ENCODE measurements at places on chromosomes 2 and 18.

- no peak for DNase-seq
Measured at GRCh38 chr18:48845174-48845573, 105.6 kb downstream of the SMAD7 start.

GRCh38 chr2:13611939-13612338 lies 895.2 kb downstream of the TRIB2 start:
- no peak for DNase-seq

GRCh38 chr2:183105402-183106134 lies 18.7 kb upstream of the NUP35 start:
- no peak for DNase-seq

DNA sequence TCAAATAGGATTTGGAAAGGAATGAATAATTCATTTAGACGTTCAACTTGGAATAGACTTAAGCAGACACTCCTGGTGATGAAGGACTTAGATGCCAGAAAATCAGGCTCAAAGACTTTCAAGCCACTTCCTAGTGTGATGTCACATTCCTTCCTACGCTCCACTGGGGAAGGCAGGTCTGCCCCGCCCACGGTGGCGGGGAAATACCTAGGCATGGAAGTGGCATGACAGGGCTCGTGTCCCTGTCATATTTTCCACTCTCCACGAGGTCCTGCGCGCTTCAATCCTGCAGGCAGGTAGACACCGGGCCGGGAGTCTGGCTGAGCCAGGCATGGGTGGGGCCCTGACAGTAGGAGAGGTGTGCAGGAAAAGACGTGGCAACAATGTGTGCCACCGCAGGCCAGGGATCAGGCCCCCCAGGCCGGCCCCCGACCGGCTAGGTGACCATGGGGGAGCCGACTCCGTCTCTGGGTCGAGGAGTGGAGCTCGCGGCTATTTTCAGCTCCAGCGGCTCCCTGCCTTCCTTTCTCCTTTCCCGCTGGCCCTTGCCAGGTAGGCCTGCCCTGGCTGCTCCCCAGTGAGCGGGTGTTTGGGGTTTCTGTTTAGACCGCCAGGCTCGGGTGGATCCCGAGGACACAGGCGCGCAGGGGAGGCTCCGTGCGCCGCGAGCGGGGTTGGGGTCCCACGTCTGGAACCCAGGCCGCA lies at the start of gene IL1RL2:
Gene IL1RL2, plus strand, starts transcription at position 233 of the 705 bp plus-strand sequence. CDS start 845 bp downstream, outside the sequence.
- no peak for DNase-seq

GRCh38 chr2:46382331-46383112 lies 85.3 kb downstream of the EPAS1 start:
- DNase-seq, result no peak

- DNase-seq, result no peak
Measured at GRCh38 chr18:26134107-26134506, 438 bp downstream of the PSMA8 start.

GRCh38 chr2:226656367-226656766 lies 143.3 kb downstream of the IRS1 start:
- no peak for DNase-seq

- no peak for DNase-seq
Measured at GRCh38 chr2:241029599-241030332, 31.3 kb downstream of the SNED1 start.

- DNase-seq, result no peak
Measured at GRCh38 chr2:8328217-8328616, 353.6 kb upstream of the ID2 start.

GRCh38 chr2:189570570-189571031 lies 10.0 kb downstream of the SLC40A1 start:
- DNase-seq, result no peak

DNA sequence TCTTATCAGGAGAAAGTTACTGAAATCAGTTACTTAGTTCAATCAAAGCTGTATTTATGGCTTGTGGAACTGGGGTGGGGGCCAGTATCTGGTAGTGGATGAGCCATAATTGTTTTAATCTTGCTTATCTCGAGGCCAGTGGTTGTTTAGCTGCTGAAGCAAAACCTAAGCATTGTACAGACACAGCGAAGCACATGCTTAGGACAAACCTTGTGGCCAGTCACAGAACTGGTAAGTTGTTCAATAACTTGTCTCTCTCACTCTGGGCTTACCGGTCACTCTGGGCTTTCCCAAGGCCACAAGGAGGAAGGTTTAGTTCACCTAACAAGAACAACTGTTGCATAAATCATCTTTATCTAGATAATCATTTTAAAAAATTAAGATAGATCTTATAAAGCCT lies 296.6 kb upstream of the NETO1 start:
- no peak for DNase-seq

GRCh38 chr2:109246616-109247015 lies 117.6 kb downstream of the SH3RF3 start:
- DNase-seq, result no peak

DNA sequence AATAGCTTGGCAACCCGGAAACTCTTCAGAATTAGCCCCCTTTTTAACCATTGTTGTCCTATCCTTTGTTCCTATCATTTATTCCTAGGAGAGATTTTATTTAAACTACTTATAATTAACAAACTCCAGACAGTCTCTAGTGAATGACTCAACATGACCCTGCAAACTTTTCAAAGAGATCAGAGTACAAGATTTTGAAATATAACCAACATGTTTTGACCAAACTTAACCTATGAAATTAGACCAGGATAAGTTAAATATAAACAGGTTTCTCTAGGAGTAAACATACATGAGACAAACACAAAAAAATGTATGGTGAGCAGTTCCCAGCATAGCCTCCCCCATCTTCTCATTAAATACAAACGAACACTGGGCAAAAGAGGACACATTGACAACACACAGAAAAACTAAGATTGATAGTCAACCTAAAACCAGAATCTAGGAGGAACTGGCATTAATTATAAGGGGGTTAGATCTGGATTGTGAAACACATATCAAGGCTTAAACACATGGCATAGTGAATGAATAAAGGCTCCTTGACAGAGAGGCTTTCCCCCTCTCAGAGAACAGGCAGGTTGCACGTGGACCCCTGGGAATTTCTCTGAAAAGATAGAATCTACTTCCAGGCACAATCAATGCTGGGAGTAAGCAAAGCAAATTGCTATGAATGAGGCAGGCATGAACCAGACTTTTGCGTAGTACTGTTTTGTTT lies 284.1 kb downstream of the IRS1 start:
- no peak for DNase-seq

- DNase-seq, result no peak
Measured at GRCh38 chr2:7348761-7349160, 431.5 kb downstream of the RNF144A start.

GRCh38 chr18:68769461-68769860 lies 28.4 kb upstream of the CCDC102B start:
- no peak for DNase-seq

DNA sequence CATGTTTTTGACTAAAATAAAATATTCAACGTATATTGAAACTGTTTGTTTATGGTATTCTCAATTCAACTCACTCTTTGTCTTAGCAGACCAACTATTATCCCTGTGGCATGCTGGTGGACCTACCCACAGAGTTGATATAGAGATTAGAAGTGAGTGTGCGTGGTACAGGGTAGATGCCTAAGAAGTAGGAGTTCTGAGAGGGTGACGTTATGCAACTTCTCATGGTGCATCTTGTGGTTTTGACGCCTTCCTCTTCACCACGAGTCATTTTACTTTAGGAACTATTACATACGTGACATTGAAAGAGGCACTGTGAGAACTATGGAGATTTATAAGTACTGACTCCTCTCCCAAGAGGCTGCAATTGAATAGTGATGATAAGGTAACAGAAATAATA lies 26.6 kb upstream of the NAPG start:
- DNase-seq, result no peak

DNA sequence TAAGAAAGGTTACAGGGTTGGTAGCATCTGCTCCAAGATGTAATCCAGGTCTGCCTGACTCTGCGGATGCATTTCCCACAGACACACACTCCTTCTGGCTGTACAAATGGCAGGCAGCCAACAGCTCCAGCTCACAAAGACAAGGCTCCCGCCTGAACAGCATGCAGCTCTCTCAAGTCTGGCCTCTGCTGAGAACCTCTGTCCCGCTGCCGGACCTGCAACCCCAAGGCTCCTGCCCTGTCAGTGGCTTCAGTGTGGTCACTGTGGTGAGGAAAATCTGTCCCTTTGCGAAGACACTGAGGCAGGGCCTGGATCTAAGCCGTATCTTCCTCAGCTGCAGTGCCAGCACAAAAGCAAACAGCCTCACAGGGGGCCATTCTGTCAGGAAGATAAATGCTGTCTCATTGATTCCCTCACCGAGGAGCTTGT lies 469.3 kb upstream of the MEX3C start:
- no peak for DNase-seq

DNA sequence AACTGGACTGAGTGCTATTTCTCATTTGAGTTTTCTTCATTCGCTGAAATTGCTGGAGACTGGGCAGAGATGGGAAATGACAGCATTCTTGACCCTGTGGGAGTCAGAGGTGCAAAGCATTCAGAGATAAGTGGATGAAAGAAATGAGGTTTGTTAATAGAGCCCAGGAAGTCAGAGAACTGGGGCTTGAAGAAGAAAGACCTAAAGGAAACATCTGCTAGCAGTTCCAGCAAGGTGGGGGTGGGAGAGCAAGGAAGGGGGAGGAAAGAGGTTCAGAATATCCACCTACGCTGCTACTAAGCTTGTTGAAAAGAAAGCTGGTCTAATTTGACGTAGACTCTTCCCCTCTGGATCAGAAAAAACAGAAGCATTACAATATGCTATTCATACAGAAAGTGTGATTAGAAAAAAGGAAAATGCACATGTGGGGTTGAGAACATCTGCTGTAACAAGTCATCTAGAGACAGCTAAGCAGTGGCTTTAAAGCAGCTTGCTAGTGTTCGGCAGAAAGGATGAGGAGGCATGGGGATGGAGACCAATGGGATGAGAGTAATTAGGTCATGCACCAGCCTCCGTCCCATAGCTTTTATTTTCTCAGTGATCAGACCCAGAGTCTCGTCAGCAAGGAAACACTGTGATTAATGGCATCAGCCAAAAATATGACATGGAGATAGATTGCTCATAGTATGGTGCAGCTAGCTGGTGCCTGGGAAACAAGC lies 29.7 kb downstream of the NAB1 start:
- DNase-seq, result no peak

DNA sequence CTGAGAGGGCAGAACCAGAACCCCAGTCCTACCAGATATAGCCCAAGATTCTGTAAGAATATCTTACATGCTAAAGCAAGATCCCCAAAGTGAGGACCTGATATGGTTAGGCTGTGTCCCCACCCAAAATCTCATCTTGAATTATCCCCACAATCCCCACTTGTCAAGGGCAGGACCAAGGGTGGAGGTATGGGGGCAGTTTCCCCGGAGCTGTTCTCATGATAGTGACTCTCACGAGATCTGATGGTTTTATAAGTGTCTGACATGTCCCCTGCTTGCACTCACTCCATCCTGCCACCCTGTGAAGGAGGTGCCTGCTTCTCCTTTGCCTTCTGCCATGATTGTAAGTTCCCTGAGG lies 19.9 kb downstream of the TTC32 start:
- DNase-seq, result no peak

DNA sequence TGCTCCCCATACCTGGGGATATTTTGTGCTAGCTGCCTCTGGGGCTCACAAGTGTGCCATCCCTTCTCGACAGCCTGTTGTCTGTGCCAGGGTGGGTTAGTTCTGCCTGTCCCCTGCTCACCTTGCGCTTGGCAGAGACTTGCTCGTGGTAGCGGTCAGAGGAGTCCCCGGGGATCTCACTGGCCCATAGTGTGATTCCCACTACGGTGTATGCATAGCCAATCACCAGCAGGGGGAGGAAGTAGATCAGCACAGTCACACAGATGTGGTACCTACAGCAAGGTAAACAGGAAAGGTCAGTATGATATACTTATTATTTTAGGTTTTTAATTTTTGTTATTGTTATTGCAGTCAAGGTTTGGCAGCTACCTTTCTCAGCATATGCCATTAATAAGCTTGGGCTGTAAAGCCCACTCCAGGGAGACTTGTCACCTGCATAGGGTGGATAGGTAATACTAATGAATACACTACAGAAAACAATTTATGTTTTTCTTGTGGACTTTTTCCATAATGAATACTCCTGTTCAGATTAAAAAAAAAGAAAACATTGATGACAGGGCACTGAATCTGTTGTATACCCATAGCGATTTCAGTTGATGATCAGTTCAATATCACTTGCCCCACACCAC lies 95.2 kb downstream of the POLE4 start:
- DNase-seq, result no peak

DNA sequence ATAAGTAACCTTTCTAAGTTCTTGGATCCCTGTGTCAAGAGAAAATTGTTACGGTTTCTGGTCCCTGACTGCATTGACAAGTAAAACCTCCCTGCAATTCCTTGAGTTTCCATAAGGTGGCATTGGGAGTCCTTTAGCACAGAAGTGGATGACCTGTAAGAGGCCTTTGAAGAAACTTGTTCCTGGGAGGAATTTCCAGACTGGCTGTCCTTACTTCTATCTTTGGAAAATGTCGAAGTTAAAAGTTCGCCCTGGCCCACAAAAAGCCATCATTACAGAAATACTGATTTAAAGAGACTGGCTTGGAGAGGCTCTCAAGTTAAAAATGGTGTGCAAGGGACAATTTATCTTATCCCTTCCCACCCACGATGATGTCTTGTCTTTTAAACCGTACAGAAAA lies 218.4 kb downstream of the CDH20 start:
- no peak for DNase-seq

- DNase-seq, result no peak
Measured at GRCh38 chr2:148338541-148338940, 306.0 kb upstream of the EPC2 start.

DNA sequence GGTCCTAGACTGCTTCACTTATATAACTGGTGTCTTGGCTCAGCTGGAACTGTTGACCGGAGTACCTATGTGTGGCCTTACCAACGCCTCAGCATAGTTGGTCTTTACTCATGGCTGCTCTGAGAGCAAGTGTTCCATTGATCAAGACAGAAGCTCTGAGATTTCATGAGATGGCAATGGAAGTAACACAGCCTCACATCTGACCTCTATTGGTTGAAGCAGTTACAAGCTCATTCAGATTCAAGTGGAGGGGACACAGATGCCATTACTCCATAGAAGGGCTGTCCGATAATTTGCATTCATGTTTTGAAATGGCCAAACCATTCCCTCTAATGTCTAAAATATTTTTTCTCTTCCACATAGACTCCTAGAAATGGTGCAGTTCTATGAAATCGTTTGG lies 46.4 kb upstream of the STK39 start:
- no peak for DNase-seq

GRCh38 chr2:222941510-222942032 lies 80.7 kb downstream of the ACSL3 start:
- no peak for DNase-seq

- no peak for DNase-seq
Measured at GRCh38 chr2:104528101-104528500, 325.8 kb upstream of the POU3F3 start.

- no peak for DNase-seq
Measured at GRCh38 chr2:234137400-234138014, 87.0 kb downstream of the SPP2 start.

DNA sequence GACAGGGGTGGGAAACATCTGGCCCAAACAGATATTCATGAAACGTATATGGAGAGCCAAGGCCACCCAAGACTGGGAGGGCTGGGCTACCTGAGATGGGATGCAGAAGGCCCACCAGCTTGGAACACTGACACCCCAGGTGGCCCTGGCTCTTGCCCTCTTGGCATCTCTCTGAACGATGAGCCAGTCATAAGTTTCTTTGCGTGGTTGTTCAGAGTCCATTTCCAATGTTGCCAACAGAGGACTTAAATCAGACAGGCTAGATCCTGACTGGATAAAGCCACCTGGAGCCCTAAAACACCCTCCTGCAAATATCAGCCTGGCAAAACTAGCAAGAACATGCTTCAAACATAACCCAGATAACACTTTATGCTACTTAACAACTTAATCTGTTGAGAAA lies 42.6 kb downstream of the LPIN2 start:
- no peak for DNase-seq
